Foreskin fibroblast (primary cell): ENCODE measurements at places on chromosomes 2 and 18.

- DNase-seq: no peak
Measured at GRCh38 chr18:6382963-6383362, 31.7 kb downstream of the L3MBTL4 start.

GRCh38 chr2:148538375-148538774, 106.2 kb upstream of the EPC2 start:
- DNase-seq: no peak

GRCh38 chr2:239780236-239780994, 244.7 kb downstream of the NDUFA10 start:
- no peak for DNase-seq

DNA sequence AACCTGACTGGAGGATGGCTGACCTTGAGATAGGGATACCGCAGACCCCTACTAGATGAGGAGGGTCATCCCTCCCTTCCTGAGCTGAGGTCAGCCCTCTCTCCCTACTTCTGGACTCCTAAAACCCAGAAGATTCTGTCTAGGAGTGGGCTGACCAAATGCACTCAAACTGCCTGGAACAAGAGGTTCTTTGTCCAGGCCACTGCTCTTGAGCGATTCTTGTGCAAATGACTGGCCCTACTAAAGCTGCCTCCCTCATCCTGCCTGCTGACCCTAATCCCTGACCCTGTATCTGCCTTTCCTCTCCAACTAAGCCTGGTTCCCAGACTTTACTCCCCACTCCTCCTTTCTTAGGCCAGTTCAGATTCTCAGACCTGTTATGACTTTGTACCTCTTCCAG, 56.2 kb downstream of the EFR3B start:
- DNase-seq: no peak

DNA sequence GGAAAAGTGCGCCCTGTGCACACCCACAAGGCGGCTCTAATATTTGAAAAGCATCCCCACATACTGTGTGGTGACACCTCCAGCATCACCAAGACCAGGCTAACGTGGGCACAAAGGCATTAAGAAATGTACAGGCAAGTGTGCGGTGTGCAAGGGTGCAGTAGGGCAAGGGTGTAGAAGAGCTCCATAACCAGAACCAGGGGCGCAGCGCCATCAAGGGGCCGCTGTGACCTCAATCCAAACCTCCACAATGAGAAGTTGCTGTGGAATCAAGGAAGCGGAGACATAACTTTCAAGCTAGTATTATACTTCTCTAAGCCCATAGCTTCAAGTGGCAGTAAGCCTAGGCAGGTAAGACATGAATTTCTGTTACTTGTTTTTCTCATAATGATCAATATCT, 13.0 kb downstream of the L3MBTL4 start:
- DNase-seq: no peak
